ENCODE measurements at places on chromosomes 1 and 21.
A peak's percentile ranks its signal among the peaks of the same experiment; 100 is the strongest.

DNA sequence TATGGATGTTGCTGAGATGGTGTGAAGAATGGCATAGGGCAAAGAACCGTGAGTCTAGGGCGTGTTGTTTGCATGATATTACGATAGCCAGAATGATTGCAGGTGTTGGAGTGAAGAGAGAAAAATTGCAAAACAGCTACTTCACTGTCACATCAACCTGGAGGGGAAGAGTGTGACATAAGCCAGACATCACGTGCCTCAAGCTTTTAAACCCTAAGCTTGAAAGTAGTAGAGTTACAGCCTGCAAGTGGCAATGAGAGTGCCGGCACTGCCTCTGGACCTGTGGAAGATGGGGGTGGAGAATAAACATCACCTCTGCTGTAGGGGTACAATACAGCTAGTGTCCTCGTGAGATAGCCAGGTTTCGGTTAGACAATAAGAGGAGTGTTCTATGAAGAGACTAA, 11.1 kb downstream of the EEIG2 start:
- no peak for DNase-seq

GRCh38 chr21:27429710-27430341, 462.9 kb upstream of the ADAMTS5 start:
- DNase-seq, result no peak

- DNase-seq, result no peak
Observed at GRCh38 chr1:8870103-8870502, 8.4 kb downstream of the ENO1 start.

DNA sequence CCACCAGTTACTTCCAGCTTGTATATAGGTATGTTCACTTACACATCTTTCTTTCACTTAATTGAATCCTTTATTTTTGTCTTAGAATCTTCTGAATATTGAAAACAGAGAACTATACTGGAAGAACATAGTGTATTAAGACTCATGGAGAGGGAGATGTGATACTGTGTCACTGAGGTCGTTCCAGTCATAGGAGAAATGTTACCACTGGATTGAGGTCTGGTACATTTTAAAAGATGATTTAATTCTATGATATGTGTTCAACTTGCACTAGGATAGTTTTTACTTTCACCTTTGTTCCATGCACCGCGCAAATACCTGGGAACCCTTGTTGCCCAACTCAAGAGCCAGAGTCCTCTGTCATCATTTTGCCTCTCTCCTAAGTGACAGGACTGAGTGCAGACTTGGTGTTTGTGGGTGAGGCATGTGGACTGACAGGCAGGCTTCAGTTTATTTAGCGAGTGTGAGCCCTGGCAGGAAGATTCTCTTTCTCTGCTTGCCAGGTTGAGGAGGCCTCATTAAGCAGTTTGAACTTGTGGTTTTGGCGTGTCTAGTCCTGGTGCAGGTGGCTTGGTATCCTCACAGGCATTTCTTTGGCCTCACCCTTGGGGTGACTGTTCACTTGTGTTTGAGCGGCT, 63.7 kb downstream of the DYRK1A start:
- no peak for DNase-seq

DNA sequence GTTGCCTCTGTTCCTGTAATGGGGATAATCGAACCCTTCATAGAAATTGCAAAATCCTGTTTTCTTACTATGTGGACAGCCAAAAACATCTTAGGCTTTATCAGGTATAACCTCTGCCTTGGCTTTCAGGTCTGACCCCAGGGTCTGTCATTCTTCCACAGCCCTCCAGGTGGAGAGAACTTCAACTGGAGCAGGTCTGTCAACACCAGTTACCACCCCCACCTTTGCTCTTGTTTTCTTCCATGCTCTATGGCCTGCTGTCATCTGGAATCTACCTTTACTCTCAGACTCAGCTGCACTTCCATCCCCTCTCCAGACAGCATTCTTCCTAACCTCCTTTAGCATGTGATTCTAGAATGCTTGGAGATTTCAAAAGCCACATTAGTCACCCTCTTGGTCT, 10.4 kb upstream of the GJA9 start:
- DNase-seq, result no peak

GRCh38 chr1:111183308-111184069, 17.0 kb downstream of the DENND2D start:
- DNase-seq, result no peak

- DNase-seq, result no peak
Observed at GRCh38 chr1:77076759-77077158, 142.5 kb downstream of the PIGK start.

- no peak for DNase-seq
Observed at GRCh38 chr21:38486221-38486620, 12.1 kb downstream of the ERG start.

- no peak for DNase-seq
Observed at GRCh38 chr1:203090421-203091198, 4.8 kb upstream of the MYOG start.

GRCh38 chr1:222060210-222060916, 318.5 kb upstream of the DUSP10 start:
- no peak for DNase-seq

DNA sequence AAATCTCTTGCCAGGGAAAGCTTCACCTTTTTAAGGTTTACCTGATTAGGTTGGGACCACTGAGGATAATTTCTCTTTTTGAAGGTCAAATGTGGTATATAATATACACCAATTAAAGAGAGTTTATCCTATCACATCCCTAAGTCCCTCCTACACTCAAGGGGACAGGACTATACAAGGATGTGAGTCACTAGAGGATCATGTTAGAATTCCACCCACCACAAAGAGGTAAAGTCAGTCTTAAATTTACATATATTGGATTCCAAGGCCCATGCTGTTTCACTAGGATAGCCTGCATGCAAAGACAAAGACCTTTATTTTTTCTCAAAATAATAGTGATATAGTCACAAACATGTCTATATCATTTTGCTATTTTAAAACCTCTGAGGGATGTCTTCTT, 164.4 kb downstream of the GIPC2 start:
- no peak for DNase-seq

DNA sequence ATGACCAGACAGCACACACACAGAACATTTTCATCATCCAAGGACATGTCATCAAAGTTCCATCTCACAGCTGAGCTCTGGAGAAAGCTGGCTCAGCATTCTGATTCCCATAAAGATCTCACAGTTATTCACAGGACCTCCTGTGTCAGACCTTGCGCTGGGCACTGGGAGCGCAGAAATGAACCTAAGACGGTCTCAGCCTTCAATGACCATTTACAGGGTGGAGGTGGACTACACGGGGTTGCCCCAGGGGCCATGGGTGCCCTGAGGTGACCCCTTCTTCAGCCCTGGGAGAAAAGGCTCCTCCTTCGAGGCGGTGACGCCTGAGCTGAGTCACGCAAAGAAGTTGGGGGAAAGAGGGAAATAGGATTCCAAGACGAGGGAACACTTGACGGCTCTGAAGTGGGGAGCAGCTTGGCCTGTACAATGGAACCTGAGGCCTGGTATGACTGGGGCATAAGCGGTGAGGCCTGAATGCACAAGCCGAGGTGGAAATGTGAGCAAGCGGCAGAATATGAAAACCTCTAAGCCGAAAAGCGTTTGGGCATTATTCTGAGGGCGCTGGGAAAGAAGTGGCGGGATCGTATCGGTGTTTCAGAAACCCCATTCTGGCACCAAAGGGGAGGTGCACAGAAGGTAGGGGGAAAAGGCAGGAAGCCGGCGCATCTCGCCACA, 797 bp downstream of the CC2D1B start:
- peak; percentile 31 for DNase-seq

DNA sequence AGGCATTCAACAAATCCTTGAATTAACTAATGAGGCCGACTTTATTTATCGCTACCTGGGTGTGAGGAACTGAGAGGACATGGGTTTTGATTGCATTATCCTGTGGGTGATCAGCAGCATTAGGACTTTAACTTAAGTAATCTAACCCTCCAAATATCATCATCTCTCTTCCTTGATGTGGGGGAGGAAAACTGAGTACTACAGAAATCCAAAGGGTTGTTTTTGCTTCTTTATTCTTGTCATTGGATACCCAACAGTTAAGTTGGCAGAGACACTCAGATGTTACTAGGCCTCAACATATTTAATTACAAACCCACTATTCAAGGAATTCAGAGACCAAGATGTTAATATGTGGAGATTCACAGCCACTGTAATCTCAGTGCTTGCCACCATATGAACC, 97.4 kb upstream of the ST6GALNAC5 start:
- DNase-seq, result no peak

GRCh38 chr1:20114021-20114648, 5.2 kb downstream of the PLA2G2D start:
- DNase-seq, result no peak

- DNase-seq, result no peak
Observed at GRCh38 chr1:114428083-114428754, 82.8 kb downstream of the TRIM33 start.

DNA sequence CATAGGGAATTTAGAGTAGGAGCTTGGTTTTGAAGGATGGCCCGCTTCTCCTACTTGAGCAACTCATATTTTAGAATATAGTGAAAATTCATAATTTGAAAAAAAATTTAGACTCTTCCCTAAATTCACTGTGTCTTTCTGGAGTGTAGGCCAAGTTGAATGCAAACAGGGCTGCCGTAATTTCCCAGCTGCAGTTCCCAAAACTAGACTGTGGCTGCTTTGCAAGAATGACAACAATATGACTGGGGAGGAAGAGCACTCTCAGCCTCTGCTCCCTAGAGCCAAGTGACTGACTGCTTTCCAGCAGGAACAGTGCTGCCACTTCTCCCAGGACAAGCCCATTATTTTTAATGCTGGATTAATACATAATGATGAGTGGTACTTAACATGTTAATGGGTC, 209.0 kb downstream of the RHOU start:
- DNase-seq, result no peak

DNA sequence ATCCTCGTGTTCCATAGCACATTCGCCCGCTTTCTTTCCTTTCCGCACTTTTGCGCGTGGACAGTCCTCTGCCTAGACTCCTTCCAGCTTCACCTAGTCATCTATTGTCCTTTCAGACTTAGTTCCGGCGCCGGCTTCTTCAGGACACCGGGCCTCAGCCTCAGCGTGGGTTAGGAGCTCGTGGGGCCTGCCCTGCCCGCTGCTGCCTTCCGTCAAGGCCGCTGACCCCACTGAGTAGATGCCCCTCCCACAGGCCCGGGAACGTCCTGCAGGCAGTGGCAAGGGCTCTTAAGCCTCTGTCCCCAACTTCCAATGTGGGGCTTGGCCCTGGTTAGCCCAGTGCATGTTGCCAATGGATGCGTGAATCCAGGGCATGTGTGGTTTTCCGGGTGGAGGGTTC, 11.4 kb downstream of the DMRTB1 start:
- DNase-seq, result no peak

- peak; percentile 76 for DNase-seq
Observed at GRCh38 chr1:247331172-247331524, 519 bp downstream of the ZNF496 start.

DNA sequence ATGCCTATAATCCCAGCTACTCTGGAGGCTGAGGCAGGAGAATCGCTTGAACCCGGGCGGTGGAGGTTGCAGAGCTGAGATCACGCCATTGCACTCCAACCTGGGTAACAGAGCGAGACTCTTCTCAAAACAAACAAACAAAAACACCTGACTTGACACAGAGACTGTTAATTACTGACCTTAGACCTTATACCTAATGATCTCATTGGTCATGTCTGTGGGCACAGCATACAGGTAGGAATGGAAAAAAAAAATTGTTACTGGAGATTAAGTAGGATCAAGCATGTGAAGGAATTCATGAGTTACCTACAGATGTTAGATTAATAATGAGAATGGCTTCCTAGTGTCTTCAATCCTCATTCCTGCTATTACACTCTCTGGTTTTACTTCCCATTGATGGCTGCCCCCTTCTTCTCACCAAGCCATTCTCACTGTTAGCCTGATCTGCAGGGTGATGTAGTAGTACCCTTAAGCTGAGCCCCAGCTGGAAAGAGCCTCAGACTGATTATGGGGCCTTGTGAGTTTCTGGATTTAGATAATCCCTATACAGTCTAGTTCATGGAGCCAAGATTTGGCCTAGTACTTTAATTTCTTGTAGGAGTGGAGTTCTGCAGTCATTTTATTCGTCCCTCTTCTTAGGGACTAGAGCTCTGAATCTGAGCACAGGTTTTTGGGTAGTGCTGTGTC, 8.8 kb downstream of the TBCE start:
- no peak for DNase-seq

DNA sequence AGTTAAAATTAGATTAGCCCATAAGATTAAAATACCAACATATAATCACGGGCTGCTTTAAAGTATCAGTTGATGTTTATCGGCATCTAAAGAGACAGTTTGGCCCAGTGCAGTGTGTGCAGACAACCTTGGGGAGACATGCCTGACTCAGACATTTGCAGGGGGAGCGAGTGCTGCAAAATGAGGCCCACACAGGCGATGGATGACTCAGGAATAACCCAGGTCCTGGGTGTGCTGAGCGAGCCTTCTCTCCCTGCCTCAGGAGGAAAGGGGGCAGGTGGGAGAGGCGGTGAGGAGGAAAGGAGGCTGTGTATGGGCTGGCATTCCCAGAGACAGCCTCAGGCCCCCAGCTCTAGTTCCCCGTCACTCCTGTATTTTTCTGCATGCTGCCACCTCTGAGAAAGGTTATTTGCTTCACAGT, 9.0 kb downstream of the SLC9A1 start:
- no peak for DNase-seq

DNA sequence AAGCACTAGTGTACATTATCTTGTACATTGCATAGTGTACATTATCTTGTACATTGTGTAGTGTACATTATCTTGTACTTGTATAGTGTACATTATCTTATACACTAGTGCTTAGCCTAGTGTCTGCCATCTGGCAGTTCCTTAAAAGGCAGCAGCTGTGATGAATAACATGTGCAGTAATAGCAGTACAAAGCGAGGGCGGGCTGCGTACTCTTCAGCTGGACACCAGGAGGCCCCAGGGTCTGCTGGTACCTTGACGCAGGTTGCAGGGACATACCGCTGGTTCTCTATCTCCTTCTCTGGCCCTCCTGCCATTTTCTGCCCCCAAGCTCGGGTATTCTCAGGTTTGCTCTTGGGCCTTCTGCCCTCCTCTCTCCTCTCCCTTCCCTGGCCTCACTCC, 149.6 kb downstream of the SEC16B start:
- DNase-seq, result no peak

- no peak for DNase-seq
Observed at GRCh38 chr1:181514298-181515290, 31.3 kb downstream of the CACNA1E start.

DNA sequence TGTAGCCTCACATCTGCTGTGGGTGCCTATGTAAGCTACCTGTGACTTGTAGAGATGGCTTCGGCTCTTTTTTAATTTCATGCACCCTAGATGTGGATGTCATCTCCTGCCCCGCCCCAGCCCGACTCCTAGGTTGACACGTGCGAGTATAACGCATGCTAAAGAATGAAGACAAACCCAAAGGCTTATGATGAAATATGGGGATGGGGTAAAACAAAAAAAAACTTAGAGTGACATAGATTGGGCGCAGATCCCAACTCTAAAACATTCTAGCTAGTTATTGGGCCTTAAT, 613 bp upstream of the ERO1B start:
- DNase-seq, result peak; percentile 35

GRCh38 chr1:205518661-205519540, 14.4 kb downstream of the CDK18 start:
- no peak for DNase-seq

GRCh38 chr1:11132563-11133293, 33.1 kb upstream of the EXOSC10 start:
- no peak for DNase-seq
